GM23248 (cell line): ENCODE measurements at places on chromosomes 3 and 15.

GRCh38 chr3:197960694-197961581 lies 921 bp downstream of the LMLN start:
- DNase-seq, result peak; percentile 59

DNA sequence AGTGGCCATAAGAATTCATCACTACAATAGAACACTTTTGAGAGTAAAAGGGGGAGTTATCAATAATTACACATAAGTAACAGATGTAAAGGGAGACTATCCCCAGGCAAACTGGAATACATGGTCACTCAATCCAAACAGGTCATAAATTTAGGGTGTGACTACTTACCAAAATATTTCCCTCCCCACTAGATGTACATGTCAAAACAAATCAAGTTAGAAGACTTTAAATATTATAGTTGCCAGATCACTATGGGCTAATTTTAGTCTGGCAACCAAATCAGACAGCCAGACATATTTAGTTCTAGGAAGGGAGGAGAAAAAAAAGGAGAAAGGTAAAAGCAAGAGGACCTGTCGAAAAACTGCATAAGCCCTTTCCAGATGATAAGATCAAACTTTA lies 23.1 kb downstream of the SLC24A5 start:
- no peak for DNase-seq

- no peak for DNase-seq
Observed at GRCh38 chr3:18135060-18135814, 289.9 kb downstream of the SATB1 start.

DNA sequence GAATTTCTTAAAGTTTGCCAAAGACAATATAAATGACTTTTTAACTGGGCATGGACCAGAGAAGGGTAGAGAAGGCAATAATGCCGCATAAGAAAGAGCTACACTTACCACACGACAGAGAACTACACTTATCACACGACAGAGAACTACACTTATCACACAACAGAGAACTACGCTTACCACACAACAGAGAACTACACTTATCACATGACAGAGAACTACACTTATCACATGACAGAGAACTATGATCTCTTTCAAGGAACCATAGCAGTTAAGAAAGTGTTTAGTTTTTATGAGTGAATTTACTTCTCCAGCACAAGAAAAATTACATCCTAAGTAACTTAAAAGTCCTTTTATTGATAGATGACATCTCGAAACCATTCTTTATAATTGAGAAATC lies 32.0 kb downstream of the DCUN1D1 start:
- no peak for DNase-seq

GRCh38 chr3:58176827-58177489 lies 33.8 kb downstream of the DNASE1L3 start:
- peak; percentile 24 for DNase-seq

GRCh38 chr15:70627322-70627721 lies 136.0 kb downstream of the UACA start:
- DNase-seq, result peak; percentile 24

DNA sequence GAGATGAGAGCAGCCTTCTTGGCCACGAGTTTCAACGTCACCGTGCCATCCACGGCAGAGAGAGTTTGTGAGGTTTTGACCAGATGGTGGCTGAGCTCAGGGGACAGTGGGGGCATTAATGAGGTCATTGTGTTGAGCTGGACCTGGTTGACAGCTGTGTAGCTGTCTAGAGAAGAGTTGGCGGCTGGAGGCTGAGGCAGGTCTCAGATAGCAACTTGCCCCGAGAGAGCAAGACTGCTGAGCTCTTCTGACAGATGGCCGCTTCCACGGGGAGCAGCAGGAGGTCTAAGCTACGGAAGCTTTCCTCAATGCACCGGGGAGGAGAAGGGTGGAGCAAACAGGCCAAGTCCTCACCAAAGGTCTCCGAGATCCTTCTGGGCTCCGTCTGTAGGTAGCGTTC lies 44.8 kb upstream of the EIF5A2 start:
- no peak for DNase-seq

GRCh38 chr15:22956257-22956977 lies 23.8 kb downstream of the CYFIP1 start:
- DNase-seq, result no peak

DNA sequence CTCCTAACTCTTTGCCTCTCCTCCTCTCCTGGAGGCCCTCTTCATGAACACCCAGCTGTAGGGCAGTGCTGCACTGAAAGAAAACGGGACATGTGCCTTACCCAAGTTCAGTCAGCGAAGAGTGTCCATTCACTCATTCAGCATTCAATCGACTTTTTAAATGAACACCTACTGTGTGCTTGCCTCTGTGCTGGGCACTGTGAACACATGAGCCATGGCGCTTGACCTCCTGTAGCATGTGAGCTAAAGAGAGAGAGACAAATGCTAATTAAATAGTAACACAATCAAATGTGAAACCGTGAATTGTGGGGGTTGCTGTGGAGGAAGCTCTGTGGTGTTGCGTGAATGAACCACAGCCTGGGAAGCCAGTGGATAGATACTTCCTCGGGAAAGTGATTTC lies 43.4 kb downstream of the ST6GAL1 start:
- no peak for DNase-seq

DNA sequence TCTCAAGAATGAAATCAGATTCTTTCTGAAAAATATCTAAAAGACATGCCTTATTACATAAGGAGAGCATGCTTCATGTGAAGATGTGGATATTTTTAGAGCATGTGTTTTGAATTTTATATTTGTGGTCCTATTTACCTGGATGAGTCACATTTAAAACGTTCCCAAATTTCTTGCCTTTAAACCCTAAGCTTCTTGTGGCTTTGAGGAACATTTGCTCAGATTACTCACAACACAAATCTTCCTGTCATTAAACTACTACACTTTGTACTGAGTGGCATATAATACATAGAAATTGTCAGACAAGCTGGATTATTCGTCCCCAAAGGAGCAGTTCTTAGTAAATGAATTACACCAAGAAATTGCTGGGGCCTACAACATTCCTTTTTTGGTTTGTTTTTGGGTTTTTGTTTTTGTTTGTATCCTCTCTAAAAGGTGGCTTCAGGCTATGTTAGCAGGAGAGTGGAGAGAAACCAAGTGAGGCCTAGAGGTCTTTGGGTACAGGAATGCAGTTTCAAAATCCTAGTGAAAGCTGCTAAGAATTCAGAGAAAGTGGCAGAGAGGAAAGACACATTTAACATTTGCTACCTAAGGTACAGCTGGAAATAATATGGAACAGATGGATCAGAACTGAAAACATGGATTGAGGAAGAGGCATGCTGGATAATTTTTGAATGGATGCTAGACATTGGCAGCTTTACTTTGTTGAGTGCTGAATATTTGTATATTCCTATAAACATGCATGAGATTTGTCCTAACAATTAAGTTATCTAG lies 128.1 kb downstream of the RPL22L1 start:
- peak; percentile 15 for DNase-seq

DNA sequence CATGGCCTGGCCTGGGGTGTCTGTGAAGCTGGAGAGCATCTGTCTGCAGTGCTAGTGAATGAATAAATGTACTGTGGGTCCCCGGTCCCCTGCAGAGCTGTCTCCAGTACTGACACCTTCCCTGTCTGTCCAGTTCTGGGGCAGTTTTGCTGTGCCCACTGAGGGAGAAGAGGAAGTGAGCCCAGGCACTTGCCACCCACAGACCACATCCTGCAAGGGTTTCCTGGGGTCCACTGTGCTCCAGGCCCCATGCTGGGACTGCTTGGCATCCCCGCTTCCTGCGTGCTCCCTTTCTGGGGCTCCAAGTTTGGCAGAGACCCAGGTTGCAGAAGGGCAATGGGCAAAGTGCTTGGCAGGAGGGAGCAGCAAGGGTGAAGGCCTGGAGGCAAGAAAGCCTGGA lies 4.9 kb upstream of the SLC6A6 start:
- DNase-seq, result no peak

DNA sequence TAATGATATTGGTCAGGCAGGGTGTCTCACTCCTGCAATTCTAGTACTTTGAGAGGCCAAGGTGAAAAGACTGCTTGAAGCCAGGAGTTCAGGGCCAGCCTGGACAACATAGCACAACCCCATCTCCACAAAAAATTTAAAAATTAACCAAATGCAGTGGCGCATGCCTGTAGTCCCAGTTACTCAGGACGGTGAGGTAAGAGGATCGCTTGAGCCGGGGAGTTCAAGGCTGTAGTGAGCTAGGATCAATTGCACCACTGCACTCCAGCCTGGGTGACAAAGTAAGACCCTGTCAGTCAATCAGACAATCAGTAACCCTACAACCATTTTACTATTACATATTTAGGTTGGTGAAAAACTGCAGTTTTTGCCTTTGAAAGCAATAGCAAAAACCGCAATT lies 43.0 kb downstream of the RBM15B start:
- DNase-seq, result no peak

DNA sequence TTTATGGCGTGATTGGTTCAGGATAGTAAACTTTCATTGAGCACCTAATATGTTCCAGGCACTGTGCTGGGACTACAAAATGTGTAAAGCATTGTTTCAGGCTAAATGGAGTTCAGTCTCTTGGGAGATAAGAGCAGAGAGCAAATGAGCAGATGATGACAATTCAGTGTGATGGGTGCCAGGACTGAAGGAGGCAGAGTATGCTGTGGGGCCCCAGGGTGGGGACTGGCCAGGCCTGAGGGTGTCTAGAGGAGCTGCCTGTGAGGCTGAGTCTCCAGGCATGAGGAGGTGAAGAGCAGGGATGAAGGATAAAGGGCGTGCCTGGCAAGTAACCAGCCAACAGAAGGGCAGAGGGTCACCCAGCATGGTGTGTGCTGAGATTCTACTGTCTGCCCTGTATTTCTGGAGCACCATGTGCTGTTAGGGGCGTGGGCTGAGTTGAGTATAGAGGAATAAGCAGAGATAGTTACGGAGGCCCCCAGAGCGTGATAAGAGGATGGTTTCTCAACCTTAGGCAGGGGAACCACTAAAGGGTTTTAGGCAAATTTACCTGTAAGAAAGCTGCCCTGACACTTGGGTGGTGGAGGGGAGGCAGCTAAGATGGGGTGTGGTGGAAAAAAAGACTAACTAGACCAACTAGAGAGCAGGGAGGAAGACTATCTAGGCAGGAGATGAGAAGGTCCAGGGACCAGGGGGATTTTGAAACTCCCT lies 38.5 kb downstream of the EPHB1 start:
- no peak for DNase-seq

DNA sequence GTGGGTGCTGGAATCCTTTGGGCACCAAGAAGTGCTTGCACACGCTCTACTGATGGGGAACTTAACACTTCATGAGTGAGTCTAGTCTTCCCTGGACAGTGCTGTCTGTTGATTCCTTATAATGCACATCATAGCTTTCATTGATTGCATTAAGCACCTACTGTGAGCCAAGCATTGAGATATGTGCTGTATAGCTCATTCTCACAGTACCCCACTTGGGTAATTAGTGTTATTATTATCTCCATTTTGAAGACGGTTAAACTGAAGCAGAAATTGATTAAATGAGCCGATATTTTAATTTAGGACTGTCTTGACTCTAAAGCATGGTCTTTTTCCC lies 504 bp upstream of the PDHB start:
- no peak for DNase-seq

DNA sequence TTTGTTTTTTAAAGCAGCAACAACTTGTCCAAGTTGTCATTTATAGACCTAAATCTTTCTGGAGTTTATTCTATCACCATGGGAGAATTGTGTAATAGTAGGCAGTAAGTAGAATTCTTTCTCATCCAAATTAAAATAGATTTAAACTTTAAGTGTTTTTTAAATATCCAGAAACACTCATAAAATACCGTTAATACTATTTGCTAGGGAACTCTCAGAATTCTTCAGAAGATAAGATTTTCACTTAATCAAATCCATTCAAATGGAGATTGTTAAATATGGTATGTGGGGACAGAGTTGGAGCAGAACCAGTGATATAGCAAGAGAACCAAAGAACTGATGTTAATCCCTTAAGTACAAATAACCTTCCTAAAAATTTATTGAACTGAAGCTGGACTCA lies 71.0 kb downstream of the ARIH1 start:
- no peak for DNase-seq

- DNase-seq, result peak; percentile 85
Observed at GRCh38 chr3:28050885-28051284, 190.5 kb upstream of the CMC1 start.

DNA sequence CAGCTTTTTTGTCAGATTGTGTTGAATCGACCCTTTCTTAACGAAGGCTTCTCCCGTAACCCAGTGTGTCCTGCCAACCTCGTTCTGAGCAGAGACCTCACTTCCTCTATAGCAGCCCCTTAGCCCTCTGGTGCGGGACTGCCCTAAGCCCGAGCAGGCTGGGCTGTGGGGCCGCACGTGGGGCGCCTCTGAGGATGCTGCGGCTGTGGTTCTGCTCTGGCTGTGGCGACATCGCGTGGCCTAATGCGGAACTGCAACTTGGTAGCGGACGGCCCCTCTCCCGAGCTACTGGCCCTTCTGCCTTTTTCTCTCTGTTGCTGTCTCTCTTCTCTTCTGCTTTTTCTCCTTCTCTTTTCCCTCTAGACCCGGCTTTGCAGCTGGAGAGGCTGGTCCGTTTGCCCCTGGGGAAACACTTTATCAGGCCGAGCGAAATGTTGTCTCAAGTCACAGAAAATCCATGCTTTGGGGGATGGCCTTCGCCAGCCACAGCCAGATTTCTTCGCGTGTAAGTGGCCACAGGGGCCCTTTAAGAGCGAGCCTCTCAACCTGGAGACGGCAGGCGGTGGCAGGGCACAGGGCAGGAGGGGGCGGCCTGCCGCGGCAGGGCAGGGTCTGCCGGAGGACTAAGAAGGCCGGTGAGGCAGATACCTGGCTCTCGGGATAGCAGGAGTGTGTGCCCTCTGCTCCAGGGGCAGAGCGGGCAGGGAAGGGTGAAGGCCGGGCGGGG lies 19.4 kb upstream of the KIF23 start:
- peak; percentile 82 for DNase-seq

DNA sequence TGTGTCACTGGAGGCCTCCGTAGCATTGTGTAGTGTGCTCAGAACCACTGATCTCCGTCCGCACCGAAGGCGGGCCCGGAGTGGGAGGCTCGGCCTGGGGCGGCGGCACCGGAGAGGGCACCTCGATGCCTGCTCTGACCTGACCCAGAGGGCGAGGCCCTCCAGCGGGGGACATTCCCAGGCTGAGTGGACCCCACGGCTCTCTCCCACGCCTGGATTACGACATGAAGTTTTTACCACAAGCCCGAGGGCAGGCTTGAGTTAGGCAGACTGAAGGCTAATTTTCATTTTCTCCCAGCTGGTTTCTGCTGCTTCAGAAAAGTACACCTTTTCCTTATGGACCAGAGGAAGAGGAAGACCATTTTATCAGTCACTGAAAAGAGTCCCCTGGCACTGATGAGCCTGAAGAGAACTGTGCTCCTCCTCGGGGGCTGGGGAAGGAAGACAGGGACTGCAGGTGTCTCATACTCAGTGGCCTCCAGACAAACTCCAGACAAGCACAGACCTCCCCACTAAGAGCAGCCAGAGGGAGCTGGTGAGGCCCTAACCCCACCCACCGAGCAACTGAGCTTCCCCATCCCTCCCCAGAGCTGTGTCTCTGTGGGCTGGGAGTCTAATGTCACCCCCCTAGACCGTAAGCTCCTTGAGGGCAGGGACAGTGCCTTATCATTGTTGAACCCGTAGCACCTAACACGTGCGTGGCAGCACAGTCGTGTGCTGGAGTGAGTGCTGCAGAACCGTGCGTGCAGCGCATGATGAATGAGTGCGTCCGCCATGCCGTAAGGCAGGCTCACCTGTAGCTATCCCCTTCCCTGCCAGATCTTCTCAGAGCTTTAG lies 74.5 kb upstream of the BLM start:
- peak; percentile 30 for DNase-seq

- DNase-seq, result no peak
Observed at GRCh38 chr3:54653456-54654195, 274.2 kb downstream of the LRTM1 start.

- DNase-seq, result no peak
Observed at GRCh38 chr3:125460233-125460632, 59.8 kb downstream of the SNX4 start.

GRCh38 chr3:172543884-172544283 lies 20.7 kb upstream of the TNFSF10 start:
- no peak for DNase-seq

GRCh38 chr15:68349151-68349550 lies 71.6 kb downstream of the FEM1B start:
- no peak for DNase-seq
